ENCODE measurements at places on chromosomes 13 and 19.
A peak's percentile ranks its signal among the peaks of the same experiment; 100 is the strongest.

- DNase-seq: no peak
Observed at GRCh38 chr19:547836-548720, 4.2 kb downstream of the GZMM start.

DNA sequence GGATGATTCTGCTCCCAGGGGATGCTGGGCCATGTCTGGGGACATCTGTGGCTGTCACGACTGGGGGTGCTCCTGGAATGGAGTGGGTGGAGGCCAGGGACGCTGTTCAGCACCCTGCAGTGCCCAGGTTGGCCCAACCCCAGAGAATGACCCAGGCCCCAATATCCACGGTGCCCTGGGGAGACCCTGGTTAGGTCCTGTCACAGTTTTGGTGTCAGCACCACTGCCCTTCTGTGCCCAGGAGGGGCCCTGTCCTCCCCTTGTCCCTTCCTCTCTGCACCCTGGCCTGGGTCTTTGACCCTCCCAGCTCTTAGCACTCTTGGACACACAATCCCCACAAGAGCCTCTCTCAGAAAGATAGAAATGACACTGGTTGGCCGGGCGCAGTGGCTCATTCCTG lies 85.3 kb downstream of the GADD45B start:
- DNase-seq: no peak

DNA sequence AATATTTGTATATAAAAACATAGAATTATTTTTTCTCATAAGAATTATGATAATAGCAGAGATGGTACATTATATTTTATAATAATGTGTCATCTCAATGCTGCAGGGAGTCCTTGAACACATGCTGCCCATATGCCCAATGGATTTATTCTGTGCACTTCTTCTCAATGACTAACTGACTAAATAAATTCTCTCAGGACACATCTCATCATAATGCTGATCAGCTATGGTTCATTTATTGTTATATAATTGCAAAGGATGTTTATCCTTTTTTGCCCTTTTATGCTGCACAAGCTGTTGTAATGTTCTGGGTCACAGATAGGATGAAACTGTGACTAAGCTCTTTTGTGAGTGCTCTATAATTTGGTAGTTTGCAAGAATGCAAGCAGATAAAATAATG lies 1273.3 kb upstream of the ATXN8OS start:
- DNase-seq: no peak

DNA sequence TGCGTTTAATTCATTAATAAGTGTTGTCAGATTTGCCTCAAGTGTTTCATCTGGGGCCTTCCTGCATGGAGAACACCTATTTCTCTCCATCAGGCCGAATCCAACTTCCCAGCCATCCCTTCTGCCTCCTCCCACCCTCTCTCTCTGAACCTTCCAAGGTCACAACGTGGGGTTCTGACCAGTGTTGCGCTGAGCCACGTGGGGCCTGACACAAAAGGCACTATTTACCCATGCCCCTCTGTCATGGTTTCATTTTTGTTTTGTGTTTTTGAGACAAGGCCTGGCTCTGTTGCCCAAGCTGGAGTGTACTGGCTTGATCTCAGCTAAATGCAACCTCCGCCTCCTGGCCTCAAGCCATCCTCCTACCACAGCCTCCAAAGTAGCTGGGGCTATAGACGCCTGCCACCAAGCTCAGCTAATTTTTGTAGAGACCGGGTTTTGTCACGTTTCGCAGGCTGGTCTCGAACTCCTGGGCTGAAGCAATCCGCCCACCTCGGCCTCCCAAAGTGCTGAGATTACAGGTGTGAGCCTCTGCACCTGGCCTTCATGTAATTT lies 8.6 kb upstream of the IRGC start:
- DNase-seq: no peak

GRCh38 chr19:39927076-39927475 lies 7.4 kb downstream of the FCGBP start:
- DNase-seq: no peak

- DNase-seq: no peak
Observed at GRCh38 chr19:39356647-39357046, 14.4 kb downstream of the SAMD4B start.

DNA sequence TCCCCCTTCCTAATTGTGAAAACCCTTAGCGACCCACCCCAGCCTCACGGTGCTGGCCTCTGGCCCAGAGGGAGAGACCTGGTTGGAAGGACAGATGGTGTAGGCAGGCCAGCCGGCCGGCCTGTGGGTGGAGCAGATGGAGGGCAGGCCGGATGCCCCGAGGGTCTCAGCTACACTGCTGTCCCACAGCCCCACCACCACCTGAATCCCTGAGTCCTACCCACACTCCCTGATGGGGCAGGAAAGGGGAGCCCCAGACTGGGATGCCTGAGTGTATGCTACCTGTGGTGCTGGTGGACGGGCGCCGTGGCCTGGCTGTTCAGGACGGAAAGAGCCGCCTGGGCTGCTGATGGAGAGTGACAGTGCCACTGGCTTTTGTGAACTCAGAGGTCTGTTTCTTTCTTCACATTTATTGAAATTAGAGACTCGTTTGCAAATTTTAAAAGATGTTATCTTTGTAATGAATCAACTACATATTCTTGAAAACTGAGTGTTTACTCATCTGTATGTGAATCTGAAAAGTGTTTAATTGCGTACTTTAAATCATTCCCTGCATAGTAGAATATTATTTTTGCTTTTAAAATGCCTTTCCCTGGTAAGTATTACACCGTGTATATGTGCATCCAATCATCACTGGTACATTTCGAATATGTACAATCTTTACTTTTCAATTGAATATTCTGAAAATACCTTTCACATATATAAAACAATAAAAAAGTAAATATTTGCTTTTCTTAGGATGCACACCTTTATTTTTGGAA lies 35.7 kb downstream of the TFDP1 start:
- DNase-seq: no peak

- DNase-seq: no peak
Observed at GRCh38 chr13:40103864-40104263, 448.4 kb downstream of the COG6 start.

DNA sequence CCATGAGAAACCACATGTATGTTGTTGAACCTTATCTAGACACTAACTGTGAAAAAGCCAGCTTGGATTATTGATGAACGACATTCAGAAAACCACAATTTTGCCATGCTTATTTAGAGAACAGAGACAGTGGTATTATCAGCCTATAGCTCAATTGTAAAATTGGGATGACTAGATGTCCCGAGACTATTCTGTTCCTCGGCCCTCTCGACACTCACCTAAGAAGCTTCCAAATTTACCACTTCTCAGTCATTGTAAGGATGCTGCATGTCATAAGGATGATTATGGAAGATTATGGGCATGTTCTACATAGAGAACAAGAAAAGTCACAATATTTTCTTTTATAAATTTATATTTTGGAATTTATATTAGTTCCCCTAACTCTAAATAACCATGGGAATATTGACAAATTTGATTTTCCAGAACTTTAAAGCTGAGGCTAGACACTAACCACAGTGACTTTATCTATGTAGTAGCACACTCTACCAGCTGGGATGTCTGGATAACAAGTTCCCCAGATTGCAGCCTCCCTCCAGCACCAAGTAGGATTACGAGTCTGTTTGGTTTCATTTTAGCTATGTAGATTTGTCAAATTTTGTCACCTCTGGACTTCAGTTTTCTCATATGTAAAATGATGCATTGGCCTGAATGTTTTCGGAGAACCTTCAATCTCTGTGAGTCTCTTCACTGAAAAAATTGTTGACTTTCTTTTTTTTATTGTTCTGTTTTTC lies 513.6 kb downstream of the IRS2 start:
- no peak for DNase-seq

DNA sequence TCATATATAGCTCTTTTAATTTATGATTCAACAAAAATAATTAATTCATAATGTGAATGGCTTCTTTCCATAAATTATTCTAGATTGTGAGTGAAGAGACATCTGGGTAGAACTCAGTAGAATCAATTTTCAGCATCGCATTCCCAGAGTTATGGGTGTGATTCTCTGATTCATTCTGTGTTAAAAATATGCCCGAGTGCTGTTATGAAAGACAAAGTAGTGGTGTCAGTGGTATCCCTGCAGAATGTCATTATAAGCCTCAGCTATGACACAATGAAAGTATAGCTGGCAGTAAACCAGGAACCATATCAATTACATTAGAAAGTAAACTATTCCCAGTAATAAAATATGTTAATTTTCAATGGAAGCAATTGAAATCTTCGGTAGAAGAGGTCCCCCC lies 480.5 kb upstream of the SLITRK1 start:
- no peak for DNase-seq

GRCh38 chr19:23314505-23315251 lies 64.5 kb upstream of the ZNF724 start:
- DNase-seq: no peak

- no peak for DNase-seq
Observed at GRCh38 chr19:50315773-50316448, 13.3 kb downstream of the KCNC3 start.

DNA sequence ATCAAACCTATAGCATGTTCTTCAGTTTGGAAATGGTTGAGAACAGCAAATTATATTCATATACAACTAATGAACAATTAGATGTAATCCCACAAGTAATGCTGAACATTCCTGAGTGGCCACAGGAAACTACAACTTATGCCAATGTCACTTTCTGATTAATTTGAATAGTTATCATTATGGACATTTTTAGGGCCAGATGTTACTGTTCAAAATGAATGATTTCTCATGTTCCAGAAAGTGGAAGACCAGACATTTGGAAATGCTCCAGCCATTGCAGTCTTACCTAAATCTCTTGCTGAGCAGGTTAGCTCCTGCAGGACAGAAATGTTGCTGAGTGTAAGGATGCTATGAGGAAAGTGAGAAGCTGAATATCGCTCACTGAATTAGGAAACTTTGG lies 819.8 kb downstream of the PCDH9 start:
- no peak for DNase-seq

DNA sequence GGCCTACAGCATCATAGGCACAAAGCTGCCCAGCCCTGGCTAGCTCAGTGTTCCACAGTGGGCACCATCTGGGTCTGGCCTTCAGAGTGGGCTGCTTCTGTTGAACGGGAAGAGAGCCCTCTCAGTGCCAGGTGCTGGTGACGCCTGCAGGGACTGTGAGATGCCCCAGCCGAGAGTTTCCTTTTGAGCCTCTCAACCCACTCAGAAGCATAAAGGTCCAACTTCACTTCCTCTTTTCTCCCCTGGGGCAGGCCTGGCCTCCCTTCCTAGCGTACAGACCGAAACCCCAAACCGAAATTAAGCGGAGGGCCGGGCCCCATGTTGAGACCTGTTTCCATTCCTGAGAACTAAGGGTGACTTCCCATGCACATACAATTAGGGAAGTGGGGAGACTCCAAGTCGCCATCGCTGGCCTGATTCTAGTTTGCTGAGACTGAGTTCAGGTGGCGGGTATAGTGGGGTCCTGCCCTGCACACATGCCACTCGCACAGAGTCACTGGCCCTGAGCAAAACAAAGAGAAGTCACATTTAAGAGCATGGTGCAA lies 6.9 kb downstream of the RAB8A start:
- DNase-seq: peak; percentile 39

DNA sequence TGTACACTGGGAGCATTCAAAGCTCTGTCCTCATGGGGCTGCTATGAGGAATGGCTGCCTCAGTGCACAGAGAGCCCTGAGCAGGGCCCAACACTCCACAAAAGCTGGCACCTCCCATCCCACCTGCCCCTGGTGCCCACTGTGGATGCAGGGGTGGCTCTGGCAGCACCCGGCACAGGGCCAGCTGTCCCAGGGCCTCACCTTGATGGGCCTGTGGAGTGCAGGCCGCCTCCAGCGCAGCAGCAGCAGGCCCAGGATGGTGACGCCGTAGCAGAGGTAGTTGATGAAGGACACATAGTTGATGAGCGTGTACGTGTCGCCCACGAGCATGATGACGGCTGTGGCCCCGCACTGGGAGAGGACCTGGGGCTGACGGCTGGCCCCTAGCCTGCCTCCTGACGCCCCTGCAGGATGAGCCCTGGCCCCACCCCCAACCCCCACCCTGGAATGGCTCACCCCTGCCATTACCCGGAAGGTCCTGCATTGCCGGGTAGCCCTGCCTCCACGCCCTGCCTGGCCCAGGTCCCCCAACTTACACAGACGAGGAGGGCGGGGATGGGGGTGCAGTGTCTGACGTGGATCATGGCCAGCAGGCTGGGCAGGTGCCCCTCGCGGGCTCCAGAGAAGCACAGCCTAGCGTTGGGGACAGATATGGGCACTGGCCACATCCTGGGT lies 15.2 kb downstream of the SLC7A10 start:
- DNase-seq: no peak

- no peak for DNase-seq
Observed at GRCh38 chr13:60009300-60010253, 154.2 kb downstream of the DIAPH3 start.

DNA sequence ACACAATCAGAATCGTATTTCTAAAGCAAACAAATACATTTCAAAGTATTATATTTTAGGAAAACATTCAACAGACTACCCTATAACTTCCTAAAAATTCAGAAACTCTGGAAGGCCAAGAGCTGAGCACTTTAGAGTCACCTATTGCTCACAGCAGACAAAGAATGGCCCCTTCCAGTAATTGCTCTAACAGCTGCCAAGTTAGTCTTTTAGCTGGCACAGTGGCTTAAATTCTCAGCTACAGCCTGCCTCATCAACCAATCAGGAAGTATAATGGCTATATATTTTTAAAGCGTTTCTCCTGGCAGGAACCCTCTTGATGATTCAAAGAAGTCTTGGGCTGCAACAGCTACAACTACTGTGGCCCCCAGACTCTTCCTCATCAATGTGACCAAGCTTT lies 14.9 kb upstream of the SLITRK5 start:
- DNase-seq: no peak

DNA sequence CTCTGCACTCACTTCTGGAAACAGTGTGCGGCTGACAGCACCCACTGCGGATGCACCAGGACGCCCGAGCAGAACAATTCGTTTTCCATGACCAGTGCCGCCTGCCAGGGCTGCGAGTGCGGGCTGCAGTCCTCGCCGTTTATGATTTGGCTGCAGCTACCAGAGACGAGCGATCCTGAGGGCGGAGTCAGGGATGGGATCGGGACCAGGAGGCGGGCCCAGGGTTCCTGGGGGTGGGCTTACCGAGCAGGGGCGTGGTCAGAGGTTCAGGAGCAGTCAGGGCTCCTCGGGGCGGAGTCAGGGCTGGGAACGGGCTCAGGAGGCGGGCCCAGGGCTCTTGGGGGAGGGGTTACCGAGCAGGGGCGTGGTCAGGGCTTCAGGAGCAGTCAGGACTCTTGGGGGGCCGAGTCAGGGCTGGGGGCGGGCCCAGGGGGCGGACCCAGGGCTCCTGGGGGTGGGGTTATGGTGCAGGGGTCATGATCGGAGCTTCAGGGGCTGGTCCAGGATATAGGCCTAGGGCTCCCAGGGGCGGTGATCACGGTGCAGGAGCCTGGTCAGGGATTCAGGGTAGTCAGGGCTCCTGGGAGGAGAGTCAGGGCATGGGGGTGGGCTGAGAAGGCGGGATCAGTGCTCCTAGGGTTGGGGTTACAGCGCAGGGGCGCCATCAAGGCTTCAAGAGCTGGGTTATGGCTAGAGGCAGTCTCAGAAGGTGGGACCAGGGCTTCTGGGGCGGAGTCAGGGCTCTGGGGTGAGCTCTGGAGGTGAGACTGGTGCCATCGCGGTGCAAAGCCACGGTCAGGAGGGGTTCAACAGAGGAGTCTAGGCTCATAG lies 1.7 kb downstream of the KLK4 start:
- peak; percentile 18 for DNase-seq

GRCh38 chr19:54572696-54573311 lies 786 bp upstream of the LILRA2 start:
- DNase-seq: no peak
